ENCODE measurements at places on chromosomes 1 and 21.
A peak's percentile ranks its signal among the peaks of the same experiment; 100 is the strongest.

DNA sequence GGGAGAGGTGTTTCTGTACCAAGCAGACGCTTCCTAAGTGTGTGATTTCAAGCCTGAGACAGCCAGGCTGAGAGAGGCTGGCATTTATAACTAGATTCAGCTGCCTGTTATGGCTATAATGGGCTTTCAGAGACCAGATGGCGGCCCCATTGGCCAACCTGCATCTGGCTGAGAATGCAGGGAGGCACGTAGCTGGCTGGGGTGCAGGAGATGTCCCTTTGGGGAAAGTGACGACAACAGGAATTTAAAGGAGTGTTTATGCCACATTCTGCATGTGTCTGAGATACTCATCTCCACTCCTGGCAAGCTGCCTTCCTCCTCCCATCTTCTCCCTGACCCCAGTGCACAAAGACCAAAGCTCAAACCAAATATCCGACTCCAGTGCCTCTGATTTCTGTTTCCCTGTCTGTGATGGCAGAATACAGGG, 21.3 kb upstream of the CCDC190 start:
- DNase-seq, result no peak

- no peak for DNase-seq
Measured at GRCh38 chr1:110513511-110513910, 5.5 kb downstream of the KCNA10 start.

DNA sequence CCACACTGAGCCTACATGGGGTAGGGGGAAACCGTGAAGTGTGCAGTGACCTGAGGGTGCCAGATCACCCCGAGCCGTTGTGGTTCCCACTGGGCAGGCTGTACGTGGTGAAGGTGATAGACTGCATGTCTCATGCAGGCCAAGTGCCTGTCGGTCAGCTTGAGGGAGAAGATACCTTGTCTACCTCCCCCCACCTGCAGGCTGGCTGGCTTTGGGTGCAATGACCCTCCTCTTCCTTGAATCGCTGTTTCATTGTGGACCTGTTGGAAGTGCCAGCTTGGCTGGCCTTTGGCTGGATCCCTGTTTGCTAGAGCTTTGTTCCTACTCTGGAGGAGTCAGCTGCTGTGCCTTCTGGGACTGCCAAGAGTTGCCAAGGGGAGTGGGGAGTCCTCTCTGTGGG, 92.5 kb downstream of the GALNT2 start:
- no peak for DNase-seq

DNA sequence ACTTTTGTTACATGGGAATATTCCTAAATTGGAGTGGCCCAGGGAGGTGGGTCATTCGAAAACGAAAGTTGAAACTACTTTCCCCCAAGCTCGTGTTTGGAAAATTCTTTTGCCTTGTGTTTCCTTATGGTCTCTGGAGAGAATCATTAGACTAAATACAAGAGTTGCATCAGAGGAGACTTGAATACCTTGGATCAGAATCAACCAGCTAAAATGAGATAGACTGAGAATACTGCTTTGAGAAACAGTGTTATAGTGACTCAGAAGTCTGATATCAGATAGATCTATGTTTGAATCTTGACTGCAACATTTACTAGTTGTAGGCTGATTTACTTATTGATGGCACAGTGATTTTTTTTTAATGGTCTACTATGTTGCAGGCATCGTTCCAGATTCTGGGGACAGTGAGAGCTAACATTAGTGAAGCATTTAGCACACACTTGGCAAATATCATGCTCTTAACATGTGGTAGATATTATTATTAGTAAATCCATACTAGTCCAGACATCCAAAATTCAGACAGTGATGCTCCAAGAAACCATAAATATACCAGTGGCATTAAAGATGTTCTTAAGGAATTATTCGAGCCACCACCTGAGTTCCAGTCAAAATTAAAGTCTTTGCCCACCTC, 12.9 kb upstream of the ACTN2 start:
- DNase-seq, result no peak

DNA sequence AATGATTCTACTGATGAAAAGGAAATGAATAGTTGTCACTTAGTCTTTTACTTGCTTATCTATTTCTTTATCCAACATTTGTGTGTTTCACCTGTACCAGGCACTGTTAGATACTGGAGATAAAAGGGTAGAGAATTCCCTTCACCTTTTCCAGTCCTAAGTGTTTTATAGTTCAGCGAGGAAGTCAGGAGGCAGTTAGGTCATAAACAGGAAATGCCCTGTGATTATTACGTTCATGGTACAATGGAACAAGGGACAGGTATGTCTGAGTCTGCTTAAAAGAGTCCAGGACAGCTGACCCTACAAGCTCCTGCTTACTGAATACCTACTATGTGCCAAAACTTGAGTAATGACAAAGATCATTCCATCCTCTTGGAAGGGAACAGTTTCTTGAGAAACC, 77.8 kb downstream of the TNR start:
- DNase-seq, result no peak

- peak; percentile 92 for DNase-seq
Measured at GRCh38 chr1:45010855-45011811, at the start of gene HECTD3. TSS of gene HECTD3 (minus strand) at chr1:45011324. CDS start at chr1:45011257, 67 bp downstream.

- DNase-seq, result no peak
Measured at GRCh38 chr21:38806942-38807284, 1.2 kb downstream of the ETS2 start.

DNA sequence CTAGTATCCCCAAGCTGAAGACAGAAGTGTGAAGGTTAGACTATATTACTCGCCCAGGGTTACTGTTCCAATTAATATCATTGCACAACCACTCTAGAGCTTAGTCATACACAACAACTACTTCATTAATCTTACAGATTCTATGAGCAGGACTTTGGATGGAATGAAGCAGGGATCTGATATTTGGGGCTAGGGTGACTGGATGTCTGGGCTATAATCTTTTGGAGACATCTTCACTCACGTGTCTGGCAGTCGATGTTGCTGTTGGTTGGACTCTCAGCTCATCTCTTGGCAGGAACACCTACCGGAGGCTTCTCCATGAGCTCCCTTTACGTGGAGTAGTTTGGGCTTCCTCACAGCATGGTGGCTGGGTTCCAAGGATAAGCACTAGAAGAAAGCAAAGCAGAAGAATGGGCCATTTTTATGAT, 519.2 kb upstream of the B3GALT2 start:
- DNase-seq, result no peak

DNA sequence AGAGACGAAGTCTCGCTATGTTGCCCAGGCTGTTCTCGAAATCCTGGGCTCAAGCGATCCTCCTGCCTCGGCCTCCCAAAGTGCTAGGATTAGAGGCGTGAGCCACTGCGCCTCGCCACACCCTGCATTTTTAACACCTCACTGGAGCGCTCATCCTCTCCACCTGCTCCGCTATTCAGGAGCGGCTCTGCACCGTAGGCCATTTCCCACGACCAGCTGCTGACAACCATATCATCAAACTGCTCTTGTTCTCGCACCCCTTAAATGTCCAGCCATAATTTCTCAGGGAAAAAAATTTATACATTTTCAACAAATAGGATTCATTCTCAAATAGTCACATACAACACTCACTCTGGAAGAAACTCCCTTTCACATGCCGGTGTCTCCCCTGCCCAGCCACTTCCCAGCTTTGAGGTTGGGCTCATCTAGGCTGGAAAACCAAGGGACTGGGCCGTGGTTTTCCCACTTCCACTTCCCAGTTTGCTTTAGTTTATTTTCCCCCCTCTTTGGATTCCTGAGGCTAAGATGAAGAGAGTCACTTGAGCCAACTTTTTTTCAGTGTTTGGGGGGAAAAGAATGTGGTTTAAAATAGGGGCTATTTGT, 639 bp upstream of the IPO9 start:
- DNase-seq, result no peak

DNA sequence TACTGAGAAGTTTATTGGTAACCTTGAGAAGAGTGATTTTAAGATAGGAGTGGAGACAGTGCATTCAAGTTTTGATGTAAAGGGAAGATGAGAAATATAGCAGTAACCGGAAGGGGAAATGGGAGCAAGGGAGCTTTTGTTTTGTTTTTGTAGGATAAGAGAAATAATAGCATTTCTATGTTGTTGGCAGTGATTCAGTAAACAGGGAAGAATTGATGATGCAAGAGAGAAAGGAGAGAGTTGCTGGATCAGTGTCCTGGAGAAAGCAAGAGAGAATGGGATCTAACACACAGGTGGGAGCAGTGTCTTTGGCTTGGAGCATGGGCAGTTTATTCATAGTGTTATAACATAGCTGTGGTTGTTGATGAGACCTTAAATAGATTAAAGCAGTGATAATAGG, 56.4 kb downstream of the OSBPL9 start:
- no peak for DNase-seq

DNA sequence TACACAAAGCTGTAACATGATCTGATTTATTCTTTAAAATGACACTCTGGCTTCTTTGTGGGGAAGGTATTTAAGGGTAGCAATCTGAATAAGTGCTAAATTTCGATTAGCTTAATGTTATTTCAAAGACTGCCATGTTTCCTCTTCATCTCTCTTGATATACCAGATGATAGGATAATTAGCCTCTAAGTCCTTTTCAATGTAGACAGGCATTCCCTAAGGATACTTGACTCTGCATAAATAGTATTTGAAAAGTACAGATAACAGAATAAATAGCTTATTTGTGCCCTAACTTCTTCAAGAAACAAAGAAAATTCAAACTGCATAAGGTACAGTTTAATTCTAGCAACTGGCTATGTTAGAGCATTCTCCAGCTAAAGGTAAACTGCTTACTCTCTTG, 46.2 kb downstream of the ARHGAP29 start:
- no peak for DNase-seq

DNA sequence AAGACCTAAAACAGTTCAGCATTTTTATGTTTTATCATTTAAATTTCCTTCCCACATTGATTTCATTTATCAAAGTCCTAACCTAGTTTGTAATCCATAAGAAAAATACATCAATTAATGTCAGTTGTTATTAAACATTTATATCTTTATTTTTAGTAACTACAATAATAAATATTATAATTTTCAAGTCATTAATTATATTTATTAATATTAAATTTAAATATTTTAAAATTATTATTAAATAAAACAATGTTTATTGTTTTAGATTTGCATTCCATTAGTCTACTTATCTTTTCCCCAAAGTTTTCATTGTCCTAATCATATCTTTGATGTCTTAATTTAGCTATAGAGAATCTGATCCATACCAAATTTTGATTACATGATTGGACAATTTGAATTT, 368.9 kb downstream of the PLA2G4A start:
- no peak for DNase-seq

GRCh38 chr21:43024439-43025136, 50.2 kb downstream of the PKNOX1 start:
- no peak for DNase-seq

DNA sequence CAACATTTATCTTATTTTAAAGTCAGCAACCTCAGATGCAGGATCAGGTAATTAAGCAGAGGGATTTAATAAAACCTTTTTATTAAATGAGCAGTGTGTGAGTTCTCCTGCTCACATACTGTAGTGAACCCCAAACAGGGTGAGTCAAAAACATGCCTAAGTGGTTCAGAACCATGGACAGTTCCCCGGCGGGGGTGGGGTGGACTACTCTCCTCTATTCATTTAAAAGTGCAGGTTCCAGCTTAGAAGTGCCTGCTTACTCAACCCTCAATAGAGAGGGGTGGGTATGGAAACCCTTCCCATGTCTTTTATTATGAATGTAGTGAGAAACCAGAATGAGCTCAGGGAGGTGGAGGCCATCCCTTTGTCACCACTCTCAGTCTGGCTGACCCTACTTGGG, 397.9 kb downstream of the HHAT start:
- DNase-seq, result no peak

DNA sequence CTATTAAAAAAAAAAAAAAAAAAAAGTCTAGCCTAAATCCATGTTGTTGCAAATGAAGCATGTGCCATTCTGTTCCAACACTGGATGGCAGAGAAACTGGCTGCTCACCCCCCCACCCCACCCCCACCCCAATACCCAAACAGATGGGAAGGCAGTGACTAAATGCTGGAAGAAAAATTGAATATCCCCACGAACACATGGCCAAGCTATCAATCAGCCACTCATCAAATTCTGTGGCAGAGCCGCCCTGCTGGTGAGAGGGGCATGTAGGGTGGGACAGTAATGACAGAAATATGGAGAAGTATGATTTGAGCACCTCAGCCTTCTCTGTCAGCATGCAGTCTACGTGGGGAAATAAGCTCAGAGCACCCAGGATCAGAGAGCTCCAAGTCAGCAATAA, 34.1 kb downstream of the OPTC start:
- no peak for DNase-seq

- peak; percentile 24 for DNase-seq
Measured at GRCh38 chr1:117268535-117269455, 58.1 kb upstream of the VTCN1 start.

DNA sequence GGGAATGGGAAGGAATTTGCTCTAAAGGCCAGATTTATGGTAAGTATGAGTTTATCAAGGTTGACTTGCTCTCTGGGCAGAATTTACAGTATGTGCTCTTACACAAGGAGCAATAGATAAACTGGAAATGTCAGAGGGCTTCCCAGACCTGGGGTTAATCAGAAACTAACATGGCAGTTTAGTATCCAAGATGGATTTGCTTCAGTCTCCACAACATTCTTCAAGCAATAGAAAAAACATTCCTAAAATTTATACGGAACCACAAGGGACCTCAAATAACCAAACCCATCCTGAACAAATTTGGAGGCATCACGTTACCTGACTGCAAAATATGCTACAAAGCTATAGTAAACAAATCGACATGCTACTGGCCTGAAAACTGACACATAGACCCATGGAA, 606.7 kb upstream of the CHRM3 start:
- no peak for DNase-seq

DNA sequence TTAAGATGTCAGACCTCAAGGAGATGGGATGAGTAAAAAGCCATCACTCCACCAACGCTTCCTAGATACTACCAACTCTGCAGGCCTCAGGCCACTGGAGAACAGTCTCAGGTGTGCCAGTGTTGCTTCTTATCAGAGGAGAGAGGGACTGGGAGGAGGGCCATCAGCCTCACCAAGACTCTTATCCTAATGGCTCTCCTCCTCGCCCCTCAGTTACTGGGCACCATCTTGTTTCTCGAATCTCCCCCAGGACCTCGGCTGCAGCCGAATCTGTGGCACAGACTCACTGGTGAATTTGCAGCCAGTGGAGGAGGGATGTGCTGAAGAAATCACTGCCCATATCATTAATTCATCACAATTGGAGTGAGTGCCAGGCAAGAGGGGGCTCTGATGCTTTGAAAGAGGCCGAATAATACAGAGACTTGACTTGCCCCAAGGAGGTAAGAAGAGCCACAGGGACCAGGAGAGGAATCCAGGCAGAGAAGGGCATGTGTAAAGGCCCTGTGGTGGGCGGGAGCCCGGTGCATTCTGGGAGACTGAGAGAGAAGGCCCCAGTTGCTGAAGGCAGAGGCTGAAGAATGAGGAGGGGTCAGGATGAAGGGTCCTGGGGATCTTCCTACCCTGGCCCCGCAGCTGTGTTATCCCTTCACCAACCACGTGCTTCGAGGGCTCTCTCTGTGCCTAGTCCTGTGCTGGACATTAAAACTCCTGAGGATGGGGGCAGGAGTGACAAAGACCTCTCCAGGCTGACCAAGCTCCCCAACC, 129.8 kb downstream of the PTPRU start:
- DNase-seq, result no peak

Measured in upper lobe of left lung (tissue), 6 donors.